Ascending aorta (tissue), 2 donors: ENCODE measurements at places on chromosomes 5 and 9. TPM values are rescaled to one million over a fixed set of nuclear protein-coding genes. Genes with fewer than 3 reads are reported as not detected.
A peak's percentile ranks its signal among the peaks of the same experiment; 100 is the strongest.

DNA sequence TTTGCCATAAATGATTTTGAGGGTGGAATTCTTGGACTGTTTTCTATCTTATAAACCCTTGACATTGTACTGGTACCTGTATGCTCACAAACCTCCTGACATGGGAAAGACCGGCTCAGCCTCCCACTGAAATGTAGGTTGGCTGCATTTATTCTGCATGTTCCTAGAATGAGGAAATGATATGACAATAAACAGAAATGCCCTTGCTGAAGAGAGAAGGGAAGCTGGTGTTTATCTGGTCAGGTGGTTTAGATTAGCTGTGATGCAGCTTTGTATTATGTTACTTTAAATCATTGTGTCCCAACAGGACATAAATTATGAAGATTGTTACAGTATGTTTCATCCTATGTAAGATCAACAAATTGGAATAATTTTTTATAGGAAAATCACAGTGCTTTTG lies 23.1 kb upstream of the CATSPER3 start:
- H3K4me3 ChIP-seq: no peak overlapping the region
- H3K27me3 ChIP-seq: no peaks in the 10 kb centered on the region
- H3K4me1 ChIP-seq: no peaks in the 10 kb centered on the region
- DNase-seq: no peak

- no peaks in the 10 kb centered on the region for H3K27me3 ChIP-seq
- H3K36me3 ChIP-seq: no peaks in the 10 kb centered on the region
- no peak for DNase-seq
- H3K27ac ChIP-seq: peak overlapping the region; percentile 35
These were observed 644.9 kb downstream of the CCDC171 start for GRCh38 chr9:16197578-16198370.

DNA sequence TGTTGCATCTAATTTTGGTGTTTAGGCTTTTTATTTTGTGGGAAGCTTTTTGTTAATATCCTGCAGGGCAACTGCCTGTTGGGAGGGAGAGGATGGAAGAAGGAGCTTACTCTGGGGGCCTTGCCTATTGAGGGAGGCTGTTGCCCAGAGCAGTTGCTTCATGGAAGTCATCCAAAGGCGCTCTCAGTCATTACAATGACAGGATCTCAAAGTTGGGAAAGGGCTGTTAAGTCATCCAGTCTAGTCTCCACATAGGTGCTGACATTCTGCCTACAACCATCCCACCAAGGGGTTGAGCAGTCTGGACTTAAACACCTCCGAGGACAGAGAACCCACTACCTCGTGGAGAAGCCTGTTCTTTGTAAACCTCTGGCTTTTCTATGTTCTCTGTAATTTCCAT lies 13.2 kb downstream of the SAP30L start:
- no peak overlapping the region for H3K4me3 ChIP-seq
- H3K27ac ChIP-seq: no peak overlapping the region
- no peak for DNase-seq
- no peaks in the 10 kb centered on the region for H3K27me3 ChIP-seq

- no peaks in the 10 kb centered on the region for H3K27me3 ChIP-seq
- H3K4me1 ChIP-seq: no peaks in the 10 kb centered on the region
- DNase-seq: no peak
- H3K27ac ChIP-seq: no peak overlapping the region
- H3K4me3 ChIP-seq: no peak overlapping the region
- no peaks in the 10 kb centered on the region for H3K36me3 ChIP-seq
These were observed 38.9 kb upstream of the N4BP3 start for GRCh38 chr5:178074266-178074952.

DNA sequence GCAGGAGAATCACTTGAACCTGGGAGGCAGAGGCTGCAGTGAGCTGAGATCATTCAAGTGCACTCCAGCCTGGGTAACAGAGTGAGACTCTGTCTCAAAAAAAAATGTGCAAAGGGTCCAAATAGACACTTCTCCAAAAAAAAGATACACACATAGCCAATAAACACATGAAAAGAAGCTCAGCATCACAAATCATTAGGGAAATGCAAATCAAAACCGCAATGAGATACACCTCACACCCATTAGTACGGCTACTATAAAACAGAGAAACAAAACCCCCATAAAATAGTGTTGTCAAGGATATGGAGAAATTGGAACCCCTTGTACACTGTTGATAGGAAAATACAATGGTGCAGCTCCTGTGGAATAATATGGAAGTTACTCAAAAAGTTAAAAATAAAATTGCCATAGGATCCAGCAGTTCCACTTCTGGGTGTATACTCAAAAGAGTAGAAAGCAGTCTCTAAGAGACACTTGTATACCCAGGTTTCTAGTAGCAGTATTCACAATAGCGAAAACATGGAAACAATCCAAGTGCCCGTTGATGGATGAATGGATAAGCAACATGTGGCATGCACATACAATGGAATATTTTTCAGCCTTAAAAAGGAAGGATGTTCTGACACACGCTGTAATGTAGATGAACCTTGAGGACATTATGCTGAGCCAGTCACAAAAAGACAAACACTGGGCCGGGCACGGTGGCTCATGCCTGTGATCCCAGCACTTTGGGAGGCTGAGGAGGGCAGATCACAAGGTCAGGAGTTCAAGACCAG lies 57.2 kb upstream of the PPARGC1B start:
- H3K27ac ChIP-seq: no peak overlapping the region
- DNase-seq: no peak
- H3K36me3 ChIP-seq: no peaks in the 10 kb centered on the region

GRCh38 chr5:169650701-169651331 lies 13.7 kb downstream of the DOCK2 start:
- no peaks in the 10 kb centered on the region for H3K4me1 ChIP-seq
- no peak overlapping the region for H3K4me3 ChIP-seq
- no peak for DNase-seq
- no peaks in the 10 kb centered on the region for H3K27me3 ChIP-seq
- H3K27ac ChIP-seq: no peak overlapping the region

- H3K27ac ChIP-seq: no peak overlapping the region
- no peak for DNase-seq
- no peak overlapping the region for H3K4me3 ChIP-seq
- H3K36me3 ChIP-seq: no peaks in the 10 kb centered on the region
These were observed 34.1 kb upstream of the SLC6A19 start for GRCh38 chr5:1167361-1167727.

- no peak for DNase-seq
- H3K27ac ChIP-seq: peak overlapping the region; percentile 48
- H3K4me1 ChIP-seq: peaks cover 27% of the 10 kb centered on the region
- H3K36me3 ChIP-seq: no peaks in the 10 kb centered on the region
- no peak overlapping the region for H3K4me3 ChIP-seq
These were observed 30.6 kb downstream of the CLINT1 start for GRCh38 chr5:157828105-157828943.

DNA sequence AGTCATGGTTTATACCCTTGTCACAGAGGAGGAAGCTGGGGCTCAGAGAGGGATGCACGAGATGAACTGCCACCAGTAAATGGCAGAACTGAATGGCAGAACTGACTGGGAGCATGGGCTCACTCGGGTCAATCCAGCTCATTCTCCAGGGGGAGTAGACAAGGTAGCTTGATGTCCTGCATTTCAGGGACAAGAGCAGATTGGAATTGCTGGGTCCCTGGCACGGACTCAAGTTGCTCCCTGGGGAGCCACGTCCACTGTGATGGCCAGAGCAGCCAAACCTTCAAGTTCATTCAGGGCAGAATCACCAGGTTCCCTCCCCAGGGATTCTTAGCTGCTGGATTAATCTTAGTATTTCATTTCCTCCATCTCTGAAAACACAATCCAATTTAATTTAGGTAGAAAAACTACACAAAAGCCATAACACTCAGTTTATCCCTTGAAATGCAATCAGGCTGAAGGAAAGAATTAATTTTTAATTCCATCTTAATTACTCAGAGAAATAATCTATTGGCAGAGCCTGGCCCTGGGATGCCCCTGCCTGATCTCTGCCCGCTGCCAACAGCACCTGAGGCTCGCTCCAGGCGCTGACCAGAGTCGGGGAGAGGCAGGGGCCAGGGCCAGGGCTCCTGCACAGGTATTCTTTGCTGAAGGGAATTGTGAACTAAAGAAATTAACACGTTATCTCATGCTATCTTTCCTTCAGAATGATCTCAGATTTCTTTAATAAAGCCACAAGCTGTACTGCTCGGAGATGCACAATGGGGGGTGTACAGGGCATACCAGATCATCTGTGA lies 42.0 kb upstream of the UNC5A start:
- H3K27ac ChIP-seq: no peak overlapping the region
- no peaks in the 10 kb centered on the region for H3K36me3 ChIP-seq
- no peaks in the 10 kb centered on the region for H3K4me1 ChIP-seq
- no peak overlapping the region for H3K4me3 ChIP-seq
- H3K27me3 ChIP-seq: no peaks in the 10 kb centered on the region

GRCh38 chr5:72020161-72020983 lies 86.9 kb upstream of the MAP1B start:
- H3K36me3 ChIP-seq: no peaks in the 10 kb centered on the region
- H3K27ac ChIP-seq: no peak overlapping the region
- DNase-seq: no peak
- no peaks in the 10 kb centered on the region for H3K27me3 ChIP-seq

GRCh38 chr9:105316703-105317102 lies 72.3 kb downstream of the SLC44A1 start:
- H3K36me3 ChIP-seq: no peaks in the 10 kb centered on the region
- H3K4me1 ChIP-seq: no peaks in the 10 kb centered on the region
- H3K4me3 ChIP-seq: no peak overlapping the region
- no peaks in the 10 kb centered on the region for H3K27me3 ChIP-seq
- no peak overlapping the region for H3K27ac ChIP-seq

GRCh38 chr9:109519366-109519765 lies 21.3 kb upstream of the PTPN3 start:
- DNase-seq: no peak
- no peak overlapping the region for H3K4me3 ChIP-seq
- H3K27me3 ChIP-seq: no peaks in the 10 kb centered on the region
- H3K36me3 ChIP-seq: no peaks in the 10 kb centered on the region

DNA sequence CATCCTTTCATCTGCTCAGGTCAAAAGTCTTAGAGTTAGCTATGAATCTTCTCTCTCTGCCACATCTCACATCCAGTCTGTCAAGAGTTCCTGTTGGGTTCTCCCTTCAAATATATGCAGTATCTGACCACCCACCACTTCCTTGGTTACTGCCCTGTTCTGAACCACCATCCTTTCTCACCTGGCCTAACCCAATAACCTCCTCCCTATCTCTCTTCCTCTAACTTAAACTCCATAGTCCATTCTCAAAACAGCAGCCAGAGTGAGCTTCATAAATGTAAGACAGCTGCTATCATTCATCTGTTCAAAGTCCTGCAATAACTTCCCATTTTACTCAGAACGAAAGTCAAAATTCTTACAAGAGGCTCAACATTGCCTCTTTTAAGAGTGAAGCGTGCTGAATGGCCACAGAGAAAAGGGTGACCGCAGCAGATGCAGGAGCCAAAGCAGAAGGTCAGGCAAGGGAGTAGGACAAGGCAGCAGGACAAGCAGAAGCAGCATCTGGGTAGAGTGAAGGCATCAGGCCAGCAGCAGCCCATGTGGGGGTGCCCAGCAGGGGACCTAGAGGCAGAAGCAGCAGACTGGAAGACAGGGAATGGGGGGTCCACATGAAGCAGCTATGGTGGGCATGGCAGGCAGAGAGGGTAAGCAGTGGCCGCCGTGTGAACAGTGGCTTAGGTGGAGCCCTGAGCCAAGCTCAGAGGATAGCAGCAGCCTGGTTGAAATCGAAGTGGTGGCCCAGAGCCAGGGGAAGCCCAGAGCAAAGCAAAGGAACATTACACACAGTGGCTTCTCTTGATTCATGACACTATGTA lies 39.3 kb upstream of the CDC42SE2 start:
- no peaks in the 10 kb centered on the region for H3K27me3 ChIP-seq
- DNase-seq: peak; percentile 67
- no peak overlapping the region for H3K27ac ChIP-seq
- H3K4me1 ChIP-seq: no peaks in the 10 kb centered on the region
- H3K36me3 ChIP-seq: no peaks in the 10 kb centered on the region
- H3K4me3 ChIP-seq: no peak overlapping the region

GRCh38 chr5:25573691-25574090 lies 928.9 kb upstream of the CDH10 start:
- H3K27me3 ChIP-seq: no peaks in the 10 kb centered on the region
- H3K4me3 ChIP-seq: no peak overlapping the region
- H3K27ac ChIP-seq: no peak overlapping the region
- H3K4me1 ChIP-seq: no peaks in the 10 kb centered on the region

DNA sequence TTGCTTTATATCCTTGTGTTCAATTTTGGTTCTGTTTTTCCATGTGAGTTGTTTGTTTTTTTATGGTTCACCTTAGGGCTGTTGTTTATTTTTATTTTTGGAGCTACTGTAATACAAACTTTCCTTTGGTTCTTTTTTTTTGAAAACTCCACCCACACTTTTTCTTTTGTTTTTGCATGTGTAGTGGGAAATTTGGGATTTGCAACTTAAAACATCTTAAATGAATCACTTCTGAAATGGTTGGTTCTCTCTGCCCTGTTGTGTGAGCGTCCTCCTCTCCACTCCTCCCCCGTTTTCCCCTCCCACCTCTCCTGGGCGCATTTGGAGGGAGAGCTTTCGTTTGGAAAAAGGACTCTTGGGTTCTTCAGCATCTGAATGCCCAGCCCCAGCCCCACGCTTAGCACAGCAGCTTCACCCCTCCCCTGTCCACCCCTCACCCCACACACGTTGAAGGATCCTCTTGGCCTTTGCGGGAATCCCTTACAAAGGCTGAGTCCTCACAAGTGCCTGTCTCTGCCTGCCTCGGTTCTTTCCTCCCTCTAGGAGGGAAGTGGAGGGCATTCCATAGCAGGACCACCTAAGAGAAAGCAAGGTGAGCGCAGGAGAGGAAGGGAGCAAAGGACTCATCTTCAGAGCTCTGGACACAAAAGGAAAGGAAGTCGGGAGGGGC lies 67.2 kb downstream of the DMRT1 start:
- no peaks in the 10 kb centered on the region for H3K36me3 ChIP-seq
- no peaks in the 10 kb centered on the region for H3K4me1 ChIP-seq
- no peaks in the 10 kb centered on the region for H3K27me3 ChIP-seq

- H3K27me3 ChIP-seq: no peaks in the 10 kb centered on the region
- no peaks in the 10 kb centered on the region for H3K4me1 ChIP-seq
- no peak overlapping the region for H3K27ac ChIP-seq
- H3K4me3 ChIP-seq: no peak overlapping the region
- peaks cover 5% of the 10 kb centered on the region for H3K36me3 ChIP-seq
- DNase-seq: no peak
These were observed 60.1 kb upstream of the AFAP1L1 start for GRCh38 chr5:149211566-149211965.

DNA sequence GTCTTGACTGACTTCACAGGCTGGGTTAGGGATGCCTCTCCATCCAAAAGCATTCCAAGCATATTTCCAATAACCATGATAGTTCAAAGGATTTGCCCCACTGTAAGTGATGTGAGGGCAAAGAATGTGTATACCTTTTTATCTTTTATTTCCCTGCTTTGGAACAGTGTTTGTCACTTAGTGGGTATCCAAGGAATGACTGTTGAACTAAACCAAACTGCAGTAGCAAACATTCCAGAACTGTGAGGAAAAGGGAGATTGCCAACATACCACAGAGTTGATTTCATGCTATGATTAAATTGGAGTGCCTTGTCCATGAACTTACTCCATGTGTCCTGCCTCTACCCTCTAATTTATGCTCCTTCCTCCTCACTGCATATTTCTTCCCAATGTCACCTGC lies 400.0 kb downstream of the KIAA0825 start:
- H3K27ac ChIP-seq: no peak overlapping the region
- DNase-seq: no peak
- H3K27me3 ChIP-seq: no peaks in the 10 kb centered on the region
- H3K4me1 ChIP-seq: no peaks in the 10 kb centered on the region
- no peaks in the 10 kb centered on the region for H3K36me3 ChIP-seq
- H3K4me3 ChIP-seq: no peak overlapping the region

GPR150 gene
- total RNA-seq: 9.6 TPM

PCDHGA9 gene
- total RNA-seq: 3.2 TPM

CTNNAL1 gene
- 16.4 TPM for total RNA-seq

SPARC gene
- 935 TPM for total RNA-seq

TEX48 gene
- not detected for total RNA-seq

SLC30A5 gene
- total RNA-seq: 20.6 TPM

NUDT12 gene
- 6.3 TPM for total RNA-seq

ZNF618 gene
- total RNA-seq: 16.1 TPM
